Stimulated activated CD4-positive, alpha-beta T cell treated with anti-CD3 and anti-CD28 coated beads, Interleukin-4, amount 100 ng/mL, for 1 hour (primary cell): ENCODE measurements at places on chromosomes 5 and 9.

GRCh38 chr5:116532762-116533525, 41.7 kb downstream of the SEMA6A start:
- no peak for DNase-seq

- no peak for DNase-seq
These were observed 203.1 kb upstream of the PIK3R1 start for GRCh38 chr5:68012429-68012828.

GRCh38 chr5:59264639-59265245, 628.8 kb downstream of the PDE4D start:
- DNase-seq = no peak

DNA sequence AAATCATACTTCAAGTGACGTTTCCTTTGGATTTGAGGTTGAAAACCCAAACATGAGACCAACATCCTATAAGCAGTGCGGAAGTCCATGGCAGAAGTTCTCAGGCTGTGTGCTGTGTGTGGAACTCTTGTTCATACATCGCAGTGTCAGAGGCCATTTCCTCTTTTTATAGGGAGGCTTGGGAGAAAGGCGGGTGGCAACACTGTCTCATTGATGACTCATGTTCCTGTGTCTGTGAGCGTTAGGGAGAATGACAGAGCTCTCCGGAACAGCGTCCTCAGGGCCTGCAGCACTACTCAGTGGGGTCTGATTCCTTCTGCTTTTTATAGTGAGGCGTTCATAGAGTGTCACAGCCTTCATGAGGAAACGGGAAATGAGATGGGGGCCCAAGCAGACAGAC, 98.8 kb upstream of the BASP1 start:
- DNase-seq = no peak

GRCh38 chr5:121797681-121798518, 53.8 kb upstream of the FTMT start:
- no peak for DNase-seq

GRCh38 chr5:114362977-114363761, 1.3 kb downstream of the KCNN2 start:
- no peak for DNase-seq

GRCh38 chr5:149646564-149646963, 65.3 kb downstream of the ARHGEF37 start:
- DNase-seq = peak; percentile 8

- no peak for DNase-seq
These were observed 20.5 kb upstream of the HEXB start for GRCh38 chr5:74664551-74664950.

DNA sequence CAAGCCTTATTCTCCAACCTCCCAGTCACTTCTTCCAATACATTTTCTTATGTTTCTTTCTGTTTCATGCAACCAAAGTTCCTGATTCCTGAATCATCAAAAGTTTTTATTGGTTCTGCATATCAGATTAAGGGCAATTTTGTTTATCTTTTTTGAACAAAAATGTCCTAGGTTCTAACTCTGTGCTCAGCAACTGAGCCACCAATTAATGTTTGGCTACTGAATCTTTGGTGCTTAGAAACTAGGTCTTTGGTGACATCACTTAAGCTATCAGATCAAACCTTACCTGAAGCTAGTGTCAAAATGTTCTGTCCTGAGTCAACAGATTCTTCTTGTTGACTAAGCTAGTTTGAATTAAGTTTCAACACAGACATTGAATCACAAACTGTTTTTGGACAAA, 56.1 kb downstream of the FGF18 start:
- no peak for DNase-seq

DNA sequence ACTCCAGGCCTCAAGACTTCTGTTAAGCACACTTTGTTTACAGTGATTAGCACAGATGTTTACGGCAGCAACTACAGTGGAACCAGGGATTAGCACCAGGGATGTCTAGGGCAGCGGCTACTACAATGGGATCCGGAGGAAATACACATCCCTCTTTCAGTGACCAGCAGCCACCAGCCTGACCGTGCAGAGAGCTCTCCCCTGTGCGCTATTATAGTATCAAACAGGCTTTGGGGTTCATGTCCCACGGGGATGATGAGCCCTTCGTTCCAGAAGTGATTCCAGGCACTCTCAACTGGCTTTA, 21.5 kb downstream of the GFPT2 start:
- no peak for DNase-seq

DNA sequence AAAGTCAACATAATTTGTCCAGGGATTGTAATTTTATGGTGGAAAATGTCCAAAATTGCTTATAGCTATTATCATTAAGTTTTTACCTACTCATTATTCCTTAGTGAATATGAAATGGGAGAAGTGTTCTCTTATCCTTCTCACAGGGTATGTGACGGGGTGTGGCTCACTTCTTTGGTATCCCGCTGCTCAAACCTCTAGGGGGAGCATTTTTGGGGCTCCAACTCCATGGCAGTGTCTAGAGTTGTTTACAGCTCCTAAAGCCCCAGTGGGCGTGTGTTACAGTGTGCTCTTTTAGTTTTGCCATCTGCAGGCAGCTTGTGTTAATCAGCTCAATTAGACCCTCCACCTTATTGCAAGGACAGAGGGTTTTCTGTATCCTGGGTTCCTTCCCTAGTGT, 89.4 kb downstream of the CDKN2A start:
- no peak for DNase-seq

GRCh38 chr5:127243011-127243410, 47.6 kb upstream of the MEGF10 start:
- no peak for DNase-seq

DNA sequence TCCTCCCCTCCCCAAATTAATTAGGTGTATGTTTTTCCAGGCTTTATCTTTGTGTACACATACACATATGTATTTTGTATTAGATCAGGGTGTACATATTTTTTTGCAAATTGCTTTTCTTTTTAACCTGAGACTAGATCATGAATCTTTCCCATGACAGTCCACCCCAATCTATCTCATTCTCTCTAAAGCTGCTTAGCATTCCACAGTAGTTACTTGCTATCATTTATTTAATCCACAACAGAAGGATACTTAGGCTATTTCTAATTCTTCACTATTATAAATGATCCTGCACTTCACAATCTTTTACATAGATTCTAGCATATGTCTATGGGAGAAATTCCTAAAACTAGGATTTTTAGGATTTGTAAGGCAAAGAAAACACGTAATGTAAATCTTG, 43.9 kb downstream of the SH3RF2 start:
- DNase-seq = no peak

- no peak for DNase-seq
These were observed 1403.4 kb upstream of the C9orf72 start for GRCh38 chr9:28976684-28977083.

DNA sequence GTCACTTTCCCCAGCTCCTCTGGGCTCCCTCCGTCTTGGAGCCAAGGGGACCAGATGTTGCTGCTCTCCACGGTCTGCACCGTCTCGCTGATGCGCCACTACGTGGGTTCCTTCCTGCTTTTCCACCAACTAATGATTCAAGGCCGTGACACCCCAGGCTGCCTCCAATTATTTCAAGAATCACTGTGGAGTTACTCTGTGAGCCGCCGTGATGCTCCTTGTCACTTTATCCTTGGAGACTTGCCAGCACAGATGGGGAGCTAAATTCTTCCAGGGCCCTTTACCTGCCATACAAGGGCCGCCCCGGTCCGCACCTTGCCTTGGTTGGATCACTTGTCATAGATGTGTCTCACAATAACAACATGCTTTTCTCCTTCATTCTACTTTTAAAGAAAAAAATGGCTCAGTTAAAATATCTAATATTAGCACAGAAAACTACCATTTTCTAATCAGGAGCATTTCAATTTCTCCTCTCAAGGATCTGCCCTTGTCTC, 202.0 kb downstream of the FSTL4 start:
- no peak for DNase-seq

DNA sequence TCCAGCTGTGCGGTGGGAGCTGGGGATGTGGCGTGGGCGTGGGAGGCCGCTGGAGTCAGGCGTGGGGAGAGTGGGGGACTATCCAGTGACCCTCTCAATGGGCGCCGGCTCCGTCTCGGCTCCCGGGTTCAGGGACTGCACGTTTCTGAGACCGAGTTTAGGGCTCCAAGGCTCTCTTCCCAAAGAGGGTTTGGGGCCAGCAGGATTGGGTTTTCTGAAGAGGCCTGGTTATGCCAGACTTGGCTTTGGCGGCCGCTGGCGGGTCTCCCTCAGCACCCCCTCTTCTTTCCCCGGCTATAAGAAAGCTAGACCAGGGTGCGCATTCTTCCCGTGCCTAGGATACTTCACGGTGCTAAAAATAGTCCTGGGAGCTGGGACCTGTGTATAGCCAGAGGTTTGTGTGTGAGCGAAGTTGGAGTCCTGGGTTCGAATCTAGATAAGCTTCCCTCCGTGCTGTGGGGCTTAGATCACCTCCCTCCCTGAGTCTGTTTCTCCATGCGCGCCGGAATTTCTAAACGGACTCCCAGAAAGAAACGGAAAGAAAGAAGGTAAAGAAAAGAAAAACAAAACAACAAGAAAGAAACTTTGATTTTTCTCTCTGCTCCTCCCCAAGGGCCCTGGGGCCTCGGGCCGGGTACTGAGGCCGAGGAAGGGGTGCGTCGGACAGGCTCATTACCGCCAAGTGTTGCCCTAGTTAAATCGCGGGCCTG, 5.0 kb downstream of the HAND1 start:
- DNase-seq = no peak

GRCh38 chr5:82489683-82490082, 211.5 kb upstream of the RPS23 start:
- DNase-seq = no peak

- no peak for DNase-seq
These were observed 39.1 kb upstream of the CTNNAL1 start for GRCh38 chr9:109052416-109052815.

- peak; percentile 60 for DNase-seq
These were observed 1.7 kb downstream of the FYB1 start for GRCh38 chr5:39217365-39218281.

GRCh38 chr9:131980267-131981016, 99.2 kb downstream of the MED27 start:
- DNase-seq = no peak

- DNase-seq = no peak
These were observed 39.2 kb upstream of the NEK6 start for GRCh38 chr9:124218438-124218982.

DNA sequence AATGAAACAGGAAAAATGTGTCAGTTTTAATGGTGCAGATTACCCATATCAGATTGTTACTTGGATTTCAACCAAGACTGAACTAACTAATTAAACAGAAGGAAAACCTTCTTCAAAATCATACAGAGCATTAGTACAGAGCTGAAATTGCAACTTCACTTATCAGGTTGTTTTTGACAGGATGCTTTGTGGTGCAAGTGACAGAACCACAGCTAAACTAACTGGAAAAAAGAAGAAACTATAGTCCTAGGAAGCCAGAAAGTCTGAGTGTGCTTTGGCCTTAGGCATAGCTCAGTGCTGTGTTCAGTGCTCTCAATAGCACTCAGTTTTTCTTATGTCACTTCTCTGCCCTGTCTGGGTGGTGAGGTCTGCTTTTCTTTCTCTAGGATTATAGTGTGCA, 267.4 kb downstream of the CHSY3 start:
- DNase-seq = no peak

DNA sequence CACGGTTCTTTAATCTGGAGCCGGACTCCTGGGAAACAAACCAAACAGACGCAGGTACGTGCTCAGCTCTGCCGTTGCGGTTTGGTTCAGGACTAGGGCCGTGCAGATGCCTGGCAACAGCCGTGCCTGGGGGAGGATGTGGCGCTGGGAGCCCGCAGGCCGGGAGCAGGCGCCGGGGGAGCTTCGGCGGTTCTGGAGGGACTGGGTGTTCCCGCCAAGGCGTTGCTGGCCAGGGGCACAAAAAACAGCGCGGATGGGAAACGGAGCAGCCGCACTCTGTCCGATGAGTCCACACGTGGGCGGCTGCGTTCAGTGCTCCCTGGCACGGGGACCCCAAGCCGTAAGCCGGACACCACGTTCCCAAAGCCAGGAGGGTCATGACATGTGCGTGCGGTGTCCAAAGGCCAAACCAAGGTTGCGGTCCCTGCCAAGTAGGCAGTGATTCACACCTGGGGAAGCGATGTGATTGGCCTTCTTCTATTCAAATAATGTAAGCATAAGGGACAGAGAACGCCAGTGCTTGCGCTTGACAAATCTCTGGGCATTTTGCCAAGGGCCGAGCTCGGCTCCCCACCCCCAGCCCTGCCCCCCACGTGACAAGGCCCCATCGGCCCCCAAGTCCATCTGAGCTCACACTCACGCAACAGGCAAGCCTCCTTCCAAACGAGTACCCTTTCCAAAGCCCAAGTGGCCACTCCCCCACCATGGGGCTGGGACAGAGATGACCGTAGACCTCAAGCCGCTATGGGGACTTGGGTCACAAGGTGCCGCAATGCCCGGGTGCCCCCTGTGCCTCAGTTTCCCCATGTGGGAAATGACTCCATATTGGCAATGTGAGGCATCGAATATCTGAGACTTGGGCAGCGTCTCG, 49.7 kb upstream of the NKD2 start:
- DNase-seq = no peak

GRCh38 chr5:126369083-126369482, 54.1 kb upstream of the GRAMD2B start:
- DNase-seq = no peak

- no peak for DNase-seq
These were observed 24.6 kb upstream of the LRRC14B start for GRCh38 chr5:166441-167372.

DNA sequence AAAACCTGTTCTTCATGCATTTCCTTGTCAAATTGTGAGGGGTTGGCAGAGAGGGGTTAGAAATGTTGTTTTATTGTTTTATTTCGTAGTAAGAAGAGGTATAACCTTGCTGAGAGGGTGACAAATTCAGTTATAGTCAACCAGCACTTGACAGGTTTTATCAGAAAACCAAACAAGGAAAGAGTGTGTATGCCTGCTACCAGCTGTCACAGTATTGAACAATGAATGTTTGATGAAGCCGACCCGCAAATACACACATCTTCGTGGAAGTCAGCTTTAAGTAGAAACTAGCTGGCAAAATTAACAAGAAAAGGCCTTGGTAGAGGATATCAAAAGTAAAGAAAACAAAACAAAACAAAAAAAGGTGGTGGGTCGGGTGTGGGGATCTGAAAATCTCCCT, 214.6 kb upstream of the TLE4 start:
- no peak for DNase-seq

GRCh38 chr5:181043285-181044092, 3.4 kb downstream of the BTNL9 start:
- no peak for DNase-seq

- no peak for DNase-seq
These were observed 239.7 kb downstream of the CSNK1G3 start for GRCh38 chr5:123751670-123752069.

DNA sequence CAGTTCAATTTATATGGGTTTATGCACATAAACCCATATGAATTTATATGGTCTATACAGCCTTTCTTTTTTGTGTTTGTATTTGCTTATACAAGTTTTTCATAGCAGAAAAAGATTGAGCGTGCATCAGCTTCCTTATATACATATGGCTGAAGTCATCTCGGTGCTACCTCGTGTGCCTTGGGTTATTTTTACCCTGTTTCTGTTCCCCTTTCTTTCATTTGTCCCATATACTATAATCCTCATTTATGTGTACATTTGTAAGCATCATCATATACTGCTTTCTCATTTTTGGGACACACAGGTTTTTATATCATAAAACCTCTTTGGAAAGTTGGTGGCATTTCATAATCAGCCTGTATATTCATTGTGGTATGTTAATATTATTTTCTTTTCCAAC, 107.8 kb upstream of the ADAMTSL1 start:
- DNase-seq = no peak

GRCh38 chr9:22108581-22109370, 99.7 kb upstream of the CDKN2B start:
- no peak for DNase-seq
